CD4-positive, alpha-beta T cell treated with Interferon alpha-2 for 1 hour (primary cell): ENCODE measurements at places on chromosomes 13 and 19.
A peak's percentile ranks its signal among the peaks of the same experiment; 100 is the strongest.

DNA sequence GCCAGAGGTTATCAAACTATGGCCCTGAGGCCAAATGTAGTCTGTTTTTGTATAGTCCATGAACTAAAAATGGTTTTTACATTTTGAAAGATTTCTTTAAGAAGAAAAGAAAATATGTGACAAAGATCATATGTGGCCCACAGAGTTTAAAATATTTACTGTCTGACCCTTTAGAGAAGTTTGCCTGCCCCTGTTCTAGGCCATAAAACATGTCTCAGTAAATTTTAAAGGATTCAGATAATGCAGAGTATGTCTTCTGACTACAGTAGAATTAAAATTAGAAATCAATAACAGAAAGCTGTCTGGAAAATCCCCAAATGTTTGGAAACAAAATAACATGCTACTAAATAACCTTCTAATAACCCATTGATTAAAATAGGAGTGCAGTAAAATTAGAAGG lies 86.3 kb downstream of the KCNRG start:
- DNase-seq = no peak

DNA sequence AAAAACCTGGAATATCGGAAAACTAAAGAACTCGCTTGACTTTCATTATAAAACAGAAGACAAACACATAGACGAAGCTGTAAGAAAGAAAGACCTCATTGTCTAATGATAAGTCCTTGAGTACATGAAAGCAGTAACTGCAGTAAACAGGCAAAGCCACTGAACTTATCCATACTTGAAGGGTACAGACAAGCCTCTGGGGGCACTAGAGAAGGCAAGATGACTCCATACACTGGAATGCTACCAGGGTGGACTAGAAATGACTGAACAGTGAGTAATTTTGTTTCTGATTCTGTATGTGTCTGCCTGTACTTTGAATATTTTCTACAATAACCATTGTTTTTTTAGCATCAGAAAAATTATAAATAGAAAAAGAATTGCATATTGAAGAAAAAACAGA lies 507.9 kb downstream of the UQCRFS1 start:
- no peak for DNase-seq

GRCh38 chr13:106466691-106467426 lies 68.6 kb downstream of the EFNB2 start:
- DNase-seq = no peak

DNA sequence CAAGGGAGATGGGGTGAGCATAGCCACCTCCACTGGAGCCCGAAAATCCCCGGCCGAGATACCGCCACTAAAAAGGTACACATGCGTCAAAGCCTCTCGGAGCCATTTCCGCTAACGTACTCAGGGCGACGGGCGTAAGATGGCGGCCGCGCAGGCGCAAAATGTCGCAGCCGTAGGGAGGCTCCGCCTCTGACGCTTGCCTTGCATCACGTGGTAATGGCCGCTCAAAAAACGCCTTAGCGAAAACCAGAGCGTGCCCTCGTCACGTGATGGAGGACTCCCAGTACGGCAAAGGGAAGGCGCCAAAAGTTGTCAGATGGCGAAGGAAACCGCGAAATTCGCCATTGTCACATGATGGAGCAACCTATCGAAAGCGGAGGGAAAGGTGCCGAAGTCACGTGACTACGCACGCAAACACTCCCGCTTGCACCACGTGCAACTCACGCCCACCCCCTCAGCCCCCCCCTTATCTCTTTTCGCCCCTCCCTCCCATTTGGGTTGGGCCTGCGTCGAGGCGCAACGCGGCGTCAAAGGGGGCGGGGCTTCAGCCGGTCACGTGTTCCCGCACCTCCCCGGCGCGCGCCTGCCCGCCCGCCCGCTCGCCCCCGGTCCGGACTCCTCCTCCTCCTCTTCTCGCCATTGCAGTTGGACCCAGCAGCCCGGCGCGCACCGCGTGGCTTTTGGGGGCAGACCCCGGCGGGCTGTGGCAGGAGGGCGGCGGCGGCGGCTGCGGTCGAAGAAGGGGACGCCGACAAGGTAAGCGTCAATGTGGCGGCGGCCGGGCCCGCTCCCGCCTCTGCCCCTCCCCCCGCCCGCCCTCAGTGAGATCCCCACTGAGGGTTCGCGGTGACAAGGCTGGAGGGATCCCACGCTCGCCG lies at the start of gene ILF3:
Gene ILF3 (plus strand): TSS at position 615 of the 878 bp plus-strand sequence. CDS start 16,260 bp downstream, outside the sequence.
- DNase-seq = peak; percentile 100

DNA sequence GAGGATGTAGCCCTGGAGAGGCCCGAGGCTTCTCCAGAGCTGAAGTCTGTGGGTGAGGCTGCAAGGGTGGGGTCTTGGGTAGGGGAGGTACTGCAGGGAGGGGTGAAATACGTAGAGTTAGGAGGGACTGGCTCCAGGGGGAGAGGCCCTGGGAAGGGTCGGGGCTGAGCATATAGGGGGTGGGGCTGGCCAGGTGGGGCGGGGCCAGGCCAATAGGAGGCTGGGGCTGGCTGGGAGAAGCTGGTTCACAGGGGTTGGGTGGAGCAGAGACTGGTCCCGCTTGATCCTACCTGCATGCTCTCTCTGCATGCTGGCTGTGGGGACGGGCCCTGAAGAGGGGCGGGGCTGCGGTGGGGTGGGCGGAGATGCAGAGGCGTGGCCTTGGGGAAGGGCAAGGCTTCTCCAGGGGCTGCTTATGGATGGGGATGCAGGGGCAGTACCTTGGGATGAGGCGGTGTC lies 51.9 kb downstream of the CELF5 start:
- peak; percentile 58 for DNase-seq

GRCh38 chr13:111519041-111519440 lies 198.6 kb downstream of the TEX29 start:
- no peak for DNase-seq
